ENCODE measurements at places on chromosomes 2 and 18.

GRCh38 chr2:168371273-168372019 is 84.6 kb upstream of the CERS6 start:
- no peak for DNase-seq

DNA sequence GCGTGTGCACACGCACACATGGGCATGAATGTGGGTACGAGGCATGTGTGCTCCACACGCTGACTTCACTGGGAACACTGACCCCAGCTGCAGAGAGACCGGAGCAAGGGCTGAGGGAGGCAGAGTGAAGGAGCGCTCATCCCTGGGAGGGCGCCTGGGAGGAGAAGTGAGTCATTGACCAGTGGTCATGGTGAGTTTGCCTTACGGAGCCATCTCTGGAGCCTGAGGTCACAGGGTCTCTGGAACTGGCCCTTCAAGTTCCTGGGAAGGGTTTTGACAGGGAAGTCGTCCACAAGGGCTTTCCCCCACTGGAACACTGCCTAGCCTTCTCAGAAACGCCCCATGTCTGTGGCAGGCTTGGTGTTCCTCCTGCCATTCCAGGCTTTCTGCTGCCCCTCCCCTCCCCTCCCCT is 14.3 kb upstream of the TMEM185B start:
- DNase-seq, result no peak

DNA sequence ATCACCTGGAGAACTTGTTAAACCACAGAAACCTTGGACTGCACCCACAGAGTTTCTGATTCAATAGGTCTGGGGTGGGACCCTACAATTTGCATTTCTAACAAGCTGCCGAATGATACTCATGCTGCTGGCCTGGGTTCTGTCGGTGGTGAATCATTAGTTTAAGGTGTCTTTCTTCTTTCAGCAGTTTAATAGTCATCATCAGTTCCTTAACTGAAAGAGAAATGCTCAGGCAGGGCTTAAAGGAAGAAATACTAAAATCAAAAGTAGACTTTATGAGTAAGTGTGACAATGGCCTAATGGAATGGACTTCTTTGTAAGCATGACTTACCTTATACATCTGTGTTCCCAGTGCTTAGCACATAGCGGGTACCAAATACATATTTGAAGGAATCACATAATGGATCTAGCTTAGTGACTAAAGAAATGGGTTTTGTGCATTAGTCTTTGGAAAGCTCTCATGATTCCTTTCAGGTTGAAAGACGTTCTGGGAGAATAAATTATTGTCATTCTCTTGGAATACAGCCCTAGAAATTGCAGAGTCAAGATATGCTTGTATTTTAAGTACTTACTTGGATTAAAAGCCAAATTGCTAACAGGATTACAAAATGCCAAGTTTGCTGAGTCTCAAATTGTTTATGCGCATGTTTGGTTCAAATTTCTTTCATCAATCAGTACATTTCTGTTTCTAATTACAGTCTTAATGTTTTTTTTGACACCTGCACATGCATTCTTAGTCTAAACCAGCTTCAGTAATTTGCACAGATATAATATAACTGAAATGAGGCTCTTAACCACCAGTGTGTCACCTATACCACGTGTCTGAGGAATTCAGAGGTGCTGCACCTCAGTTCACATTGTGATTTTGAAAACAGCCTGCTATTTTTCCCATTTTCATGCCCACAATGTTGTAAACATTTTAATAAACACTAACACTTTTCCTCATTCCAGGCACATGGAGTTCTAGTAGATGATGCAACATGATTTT is 220.3 kb upstream of the NRP2 start:
- DNase-seq, result no peak

GRCh38 chr2:56681659-56682396 is 498.0 kb downstream of the CCDC85A start:
- no peak for DNase-seq

- no peak for DNase-seq
Measured at GRCh38 chr2:144267239-144267638, 252.7 kb downstream of the ZEB2 start.

- DNase-seq, result no peak
Measured at GRCh38 chr18:22005191-22005841, 164.1 kb upstream of the GATA6 start.

DNA sequence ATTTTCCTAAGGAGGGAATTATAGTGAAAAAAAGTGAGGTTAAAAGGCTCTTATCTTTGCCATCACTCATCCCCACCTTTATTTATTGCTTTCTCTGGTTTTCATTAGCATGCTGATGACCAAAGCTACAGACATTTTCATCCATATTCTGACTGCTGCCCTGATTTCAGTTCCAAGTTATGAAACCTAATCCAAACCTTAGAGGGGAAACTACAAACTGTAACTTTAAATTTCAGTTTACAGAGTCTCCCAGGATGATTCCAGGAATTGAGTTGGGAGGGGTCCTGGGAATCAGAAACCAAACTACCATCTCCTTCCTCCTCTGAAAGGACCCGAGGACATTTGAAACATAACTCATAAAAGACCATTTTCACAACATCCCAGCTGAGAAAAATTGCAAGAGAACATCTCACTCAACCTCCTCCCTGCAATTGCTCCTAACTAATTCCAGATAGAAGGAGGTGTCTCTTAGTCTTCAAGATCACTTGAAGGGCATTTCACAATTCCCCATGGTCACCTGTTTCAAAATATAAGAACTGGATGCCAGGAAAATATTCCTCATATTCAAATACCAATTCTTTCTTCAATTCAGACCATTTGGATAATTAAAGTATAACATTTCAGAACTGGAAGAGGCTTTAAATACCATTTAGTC is 520.6 kb downstream of the TNS1 start:
- DNase-seq, result no peak

- no peak for DNase-seq
Measured at GRCh38 chr2:196851088-196851487, 41.9 kb upstream of the C2orf66 start.

DNA sequence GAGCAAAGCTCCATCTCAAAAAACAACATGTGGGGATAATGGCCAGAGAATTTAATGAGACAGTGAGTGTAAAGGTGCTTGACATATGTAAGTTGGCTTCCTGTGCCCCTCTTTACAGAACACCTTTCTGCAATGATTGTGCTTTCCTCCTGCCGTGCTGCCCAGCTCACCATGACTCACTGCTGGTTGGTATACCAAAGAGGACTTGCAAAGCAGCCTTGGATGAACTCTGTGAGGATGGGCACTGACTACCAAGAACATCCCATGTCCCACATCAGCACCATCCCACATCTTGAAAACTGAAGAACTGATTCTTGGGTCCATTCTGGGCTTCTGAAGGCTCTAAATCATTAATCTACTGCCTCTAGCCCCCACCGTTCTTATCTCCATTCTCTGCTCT is 52.2 kb downstream of the NGEF start:
- DNase-seq, result no peak

GRCh38 chr2:51013933-51014526 is 17.9 kb downstream of the NRXN1 start:
- DNase-seq, result no peak

GRCh38 chr2:239241431-239241960 is 159.3 kb downstream of the HDAC4 start:
- DNase-seq, result no peak

GRCh38 chr2:208062961-208063360 is 37.6 kb upstream of the PLEKHM3 start:
- no peak for DNase-seq

All from stimulated activated CD8-positive, alpha-beta memory T cell treated with anti-CD3 and anti-CD28 coated beads, Interleukin-2, amount 100 ng/mL, for 48 hours (primary cell).